ENCODE measurements at places on chromosomes 3 and 15.

DNA sequence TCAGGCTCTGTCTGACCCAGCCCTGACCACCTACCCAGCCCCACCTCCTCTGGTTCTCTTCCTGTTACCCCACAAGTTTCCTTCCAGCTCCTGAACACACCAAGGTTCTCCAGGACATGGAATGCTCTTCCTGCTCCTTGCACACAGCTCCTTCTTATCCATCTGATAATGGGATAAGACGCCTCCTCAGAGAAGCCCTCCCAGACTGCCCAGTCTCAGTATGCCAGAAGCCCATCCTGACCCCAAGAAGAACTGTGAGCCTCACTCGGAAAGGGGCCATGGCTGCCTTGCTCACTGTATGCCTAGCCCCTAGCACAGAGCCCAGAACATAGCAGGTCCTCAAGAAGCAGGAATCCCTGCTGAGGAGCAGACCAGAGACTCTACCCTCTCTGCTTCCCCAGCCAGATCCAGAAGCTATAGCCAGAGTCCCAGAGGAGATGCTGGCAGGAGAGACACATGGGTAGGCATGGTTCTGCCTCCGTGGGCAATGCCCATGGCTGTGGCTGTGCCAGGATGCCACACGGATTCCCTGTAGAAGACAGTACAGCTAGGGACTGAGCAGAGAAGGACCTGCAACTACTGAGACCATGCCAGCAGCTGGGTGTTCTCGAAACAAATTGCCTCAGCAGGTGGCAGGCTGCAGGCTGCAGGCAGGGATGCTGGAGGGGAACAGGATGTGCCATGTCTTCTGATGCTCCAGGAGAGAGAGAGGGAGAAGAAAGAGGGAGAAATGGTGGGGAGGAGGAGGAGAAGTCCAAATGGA, 74.0 kb upstream of the LINGO1 start:
- no peak for DNase-seq

GRCh38 chr3:98994128-98994762, 92.8 kb upstream of the DCBLD2 start:
- DNase-seq, result no peak

- DNase-seq, result no peak
These were observed 7.9 kb downstream of the FAM162A start for GRCh38 chr3:122391681-122392446.

DNA sequence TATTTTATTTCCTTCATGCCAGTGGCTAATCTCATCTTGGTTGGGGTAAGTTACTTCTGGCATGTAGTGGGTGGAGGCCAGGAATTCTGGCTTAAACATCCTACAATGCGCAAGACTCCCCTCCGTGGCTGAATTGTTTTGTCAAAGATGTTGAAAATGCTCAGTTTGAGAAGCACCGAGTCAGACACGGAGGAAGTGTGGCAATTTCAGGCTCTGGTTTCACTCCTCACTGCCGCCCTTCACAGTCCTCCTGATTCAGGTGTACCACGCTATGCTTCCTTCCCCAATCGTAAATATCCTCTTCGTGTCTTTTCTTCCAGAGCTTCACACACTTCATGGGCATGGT, 150.7 kb downstream of the OPA1 start:
- peak; percentile 11 for DNase-seq

DNA sequence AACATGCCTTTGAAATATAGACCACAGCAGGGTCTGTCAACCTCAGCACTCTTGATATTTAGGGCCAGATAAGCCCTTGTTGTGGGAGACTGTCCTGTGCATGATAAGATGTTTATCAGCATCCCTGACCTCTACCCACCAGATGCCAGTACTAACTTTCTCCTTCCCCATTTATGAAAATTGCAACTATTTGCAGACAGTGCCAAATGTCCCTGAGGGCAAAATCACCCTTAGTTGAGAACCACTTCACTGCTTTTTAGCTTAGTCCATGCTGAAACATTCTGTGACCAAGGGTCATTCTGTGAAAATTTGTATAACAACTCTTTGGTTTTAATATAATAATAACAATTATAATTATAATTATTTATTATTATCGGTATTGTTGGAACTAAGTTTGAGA, 1032.4 kb downstream of the MCTP2 start:
- no peak for DNase-seq

DNA sequence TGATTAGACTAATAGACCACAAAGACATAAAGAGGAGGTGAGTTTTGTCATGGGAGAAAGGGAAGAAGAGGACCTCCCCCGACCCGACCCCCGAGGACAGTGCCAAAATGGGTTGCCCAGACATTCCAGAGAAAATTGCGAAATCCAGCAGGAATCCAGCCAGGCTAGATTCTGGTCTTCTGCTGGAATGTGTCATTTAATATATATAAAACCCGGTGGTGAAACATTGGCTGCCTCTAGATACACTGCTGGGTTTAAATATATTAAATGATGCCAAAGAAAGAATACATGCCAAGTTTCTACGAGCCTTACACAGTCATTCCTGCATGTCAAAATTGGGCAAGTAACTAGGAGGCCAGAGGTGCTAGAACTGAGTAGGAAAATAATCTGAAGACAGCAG, 45.3 kb upstream of the SPESP1 start:
- DNase-seq, result no peak

GRCh38 chr15:69629631-69630161, 177.1 kb downstream of the RPLP1 start:
- DNase-seq, result no peak

DNA sequence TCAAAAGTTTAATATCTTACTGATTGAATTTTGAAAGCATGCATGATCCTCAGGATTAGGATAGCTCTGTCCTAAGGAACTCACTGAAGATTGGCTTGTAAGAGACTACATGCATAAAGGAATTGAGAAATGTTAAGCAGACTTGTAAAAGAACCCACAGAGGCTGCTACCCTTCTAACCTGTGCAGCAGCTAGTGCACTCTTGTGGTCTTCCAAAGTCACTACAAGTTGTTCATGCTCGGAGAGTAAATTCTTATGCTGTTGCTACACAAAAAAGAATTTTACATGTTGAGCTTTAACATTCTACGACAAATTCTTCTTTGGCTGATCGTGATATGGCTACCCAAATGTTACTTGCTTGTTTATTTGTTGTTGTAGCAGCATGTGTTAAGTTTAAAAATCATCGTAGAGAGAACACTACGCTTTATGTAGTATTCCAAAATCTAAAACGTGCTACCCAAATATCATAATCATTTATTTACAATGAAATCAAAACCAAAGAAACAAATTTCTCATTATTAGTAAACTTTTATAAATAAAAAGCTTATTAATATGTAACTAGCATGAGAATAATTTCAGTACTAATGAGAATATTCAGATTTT, 55.0 kb downstream of the GOLIM4 start:
- peak; percentile 46 for DNase-seq

Measured in HL-60 (cell line).